ENCODE measurements at places on chromosomes 4 and X.

- DNase-seq = no peak
These were observed 25.7 kb upstream of the CSF2RA start for GRCh38 chrX:1242891-1243402.

DNA sequence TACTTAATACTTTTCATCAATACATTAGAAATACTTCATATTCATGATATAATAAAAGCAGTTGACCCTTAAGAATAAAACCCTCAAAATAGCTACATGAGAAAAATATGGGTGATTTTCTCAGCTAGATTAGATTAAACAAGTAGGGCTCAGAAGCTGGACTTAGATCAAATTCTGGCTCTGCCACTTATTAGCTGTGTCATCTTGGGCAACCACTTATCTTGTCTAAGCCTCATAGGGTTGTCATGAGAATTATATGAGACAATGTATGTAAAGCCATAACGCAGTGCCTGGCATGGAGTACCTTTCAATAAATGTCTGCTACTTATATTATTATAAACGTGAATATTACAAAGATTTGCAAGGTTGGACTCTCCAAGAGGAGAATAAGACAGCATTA is 84.3 kb upstream of the PGRMC2 start:
- DNase-seq = no peak

GRCh38 chrX:120672389-120672788 is 42.5 kb upstream of the C1GALT1C1 start:
- DNase-seq = peak; percentile 50

DNA sequence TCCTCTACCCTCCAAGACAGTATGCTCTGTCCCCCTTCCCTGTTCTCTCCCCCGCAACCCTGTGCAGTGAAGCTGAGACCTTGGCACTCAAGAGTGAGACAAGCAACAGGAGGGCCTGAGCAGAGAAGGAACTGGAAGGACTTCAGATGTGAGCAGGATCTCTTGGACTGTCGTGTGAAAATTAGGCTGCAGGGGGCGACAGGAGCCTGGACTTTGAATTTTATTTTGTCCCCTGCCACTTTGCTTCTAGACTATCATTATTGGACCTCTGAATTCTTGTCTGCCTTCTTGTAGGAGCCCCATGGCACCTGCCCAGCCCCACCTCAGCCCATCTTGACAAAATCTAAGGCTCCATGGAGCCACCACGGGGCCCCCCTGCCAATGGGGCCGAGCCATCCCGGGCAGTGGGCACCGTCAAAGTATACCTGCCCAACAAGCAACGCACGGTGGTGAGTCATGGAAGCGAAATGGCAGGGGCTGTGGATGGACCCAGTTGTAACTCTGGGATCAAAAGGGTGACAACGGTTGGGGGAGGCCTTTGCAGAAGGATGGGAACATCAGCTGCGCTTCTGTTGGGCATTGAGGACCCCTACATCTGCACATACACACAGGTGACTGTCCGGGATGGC is 1.7 kb downstream of the ARAF start:
- DNase-seq = no peak

DNA sequence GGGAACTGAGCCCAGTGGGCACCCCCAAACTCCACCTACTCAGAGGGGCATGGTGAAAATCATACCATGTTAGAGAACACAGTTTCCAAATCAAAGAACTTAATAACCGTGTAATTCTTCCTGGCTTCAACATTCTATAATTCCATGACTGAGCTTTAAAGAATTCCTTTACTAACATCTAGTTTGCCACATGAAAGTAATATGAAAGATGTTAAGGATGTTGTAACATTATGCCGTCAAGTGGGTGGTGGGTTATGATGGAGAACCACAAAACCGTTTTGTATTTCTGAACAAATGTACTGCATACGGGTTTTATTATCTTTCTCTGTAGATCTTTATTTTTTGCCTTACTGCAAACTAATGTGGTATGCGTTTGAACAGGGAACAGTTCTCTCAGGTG is 549.0 kb upstream of the MAGEB2 start:
- no peak for DNase-seq

DNA sequence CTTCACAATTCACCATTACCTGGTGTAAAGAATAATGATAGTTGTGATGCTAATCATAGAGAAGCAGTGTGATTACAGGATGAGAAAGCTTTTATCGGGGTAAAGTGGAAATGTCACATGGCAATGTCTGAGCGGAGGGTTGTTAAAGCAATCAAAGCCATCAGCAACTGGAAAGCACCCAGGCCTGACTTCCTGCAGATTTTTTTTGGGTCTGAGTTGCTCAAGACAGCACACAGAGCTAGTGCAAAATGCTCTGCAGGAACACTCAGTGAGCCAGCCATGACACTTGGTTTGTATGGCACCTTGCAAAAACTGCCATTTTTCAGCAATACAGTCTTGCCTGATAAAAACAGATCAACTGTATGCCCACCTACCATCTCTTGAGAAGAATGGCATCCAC is 152.9 kb downstream of the COL4A6 start:
- no peak for DNase-seq

DNA sequence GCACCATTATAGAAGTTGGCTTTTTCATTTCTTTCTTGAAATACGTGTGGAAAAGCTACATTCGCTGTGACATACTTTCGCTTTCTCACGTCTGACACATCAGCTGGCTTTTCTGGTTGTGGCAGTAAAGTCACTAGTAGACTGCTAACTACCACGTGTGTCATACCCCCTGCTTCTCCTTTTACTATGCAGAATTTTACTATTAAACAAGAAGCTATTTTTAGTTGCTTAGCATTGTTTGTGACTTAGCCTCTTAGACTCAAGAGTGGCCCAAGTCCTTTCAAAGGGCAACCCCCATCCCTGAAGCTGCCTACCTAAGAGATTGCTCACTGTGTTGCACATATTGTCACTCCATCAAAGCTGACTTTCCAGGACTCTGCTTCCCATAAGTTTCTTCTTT is 2.1 kb upstream of the IL2 start:
- DNase-seq = no peak

GRCh38 chr4:113122066-113122465 is 72.6 kb downstream of the ANK2 start:
- no peak for DNase-seq

- no peak for DNase-seq
These were observed 81.2 kb downstream of the APOOL start for GRCh38 chrX:85084770-85085393.

GRCh38 chr4:94508806-94509205 is 57.1 kb downstream of the PDLIM5 start:
- no peak for DNase-seq

DNA sequence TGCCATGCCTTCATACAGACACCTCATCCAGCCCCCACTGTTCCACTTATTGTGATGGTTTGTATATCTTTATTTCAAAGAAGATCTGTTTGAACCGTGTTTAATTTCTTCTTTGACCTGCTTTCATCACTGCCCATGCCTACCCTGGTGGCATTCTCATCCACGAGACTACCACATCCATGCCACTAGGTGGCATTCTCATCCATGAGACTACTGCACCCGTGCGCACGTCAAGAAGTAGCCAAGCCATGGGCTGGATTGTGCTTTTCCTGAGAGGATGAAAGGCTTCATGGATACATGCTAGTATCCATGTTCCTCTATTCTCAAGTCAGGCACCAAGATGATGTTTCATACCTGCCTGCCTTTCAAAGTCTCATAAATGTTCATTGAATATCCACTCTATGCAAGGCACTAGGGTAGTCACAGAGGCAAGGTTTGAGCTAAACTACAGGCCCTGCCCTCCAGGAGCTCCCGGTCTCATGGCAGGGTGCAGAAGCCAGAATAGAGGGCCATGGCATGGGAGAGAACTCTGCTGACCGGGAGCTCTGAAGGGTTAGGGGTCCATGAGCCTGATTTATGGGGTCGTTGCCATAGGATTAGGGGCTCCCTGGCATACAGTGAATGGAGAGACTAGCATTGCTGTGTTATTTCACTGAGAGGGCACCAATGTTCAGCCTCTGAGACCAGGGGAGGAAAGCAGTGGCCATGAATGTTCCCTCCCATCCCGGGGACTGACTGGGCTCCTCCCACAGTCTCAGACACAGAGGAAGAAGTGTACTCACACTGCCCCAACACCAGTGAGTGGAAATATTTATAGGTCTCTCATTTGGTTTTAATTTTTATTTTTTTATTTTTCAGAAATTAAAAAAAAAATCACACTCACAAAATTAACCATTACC is 24.8 kb upstream of the EOLA2 start:
- peak; percentile 25 for DNase-seq

DNA sequence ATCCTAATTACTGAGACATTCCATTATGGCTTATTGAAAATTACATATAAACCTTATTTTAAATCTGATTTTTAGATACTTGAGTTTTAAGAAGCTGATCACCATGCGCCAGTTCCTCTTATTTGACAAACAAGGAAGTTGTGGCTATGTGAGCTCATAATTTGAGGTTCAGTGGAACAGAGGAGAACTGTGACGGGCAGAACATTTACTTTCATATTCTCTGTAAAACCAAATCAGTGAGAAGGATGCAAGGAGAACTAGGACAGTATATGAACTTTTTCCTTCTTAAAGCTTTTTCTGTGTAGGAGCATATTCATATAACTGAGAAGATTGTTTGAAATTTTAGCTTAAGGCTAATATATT is 25.3 kb downstream of the STIM2 start:
- no peak for DNase-seq

GRCh38 chrX:139932901-139933796 is at the start of gene ATP11C:
TSS of gene ATP11C (minus strand) at chrX:139933053. CDS start at chrX:139932042, 1,011 bp downstream.
- no peak for DNase-seq

- no peak for DNase-seq
These were observed 253.4 kb downstream of the EPHA5 start for GRCh38 chr4:65416891-65417290.

DNA sequence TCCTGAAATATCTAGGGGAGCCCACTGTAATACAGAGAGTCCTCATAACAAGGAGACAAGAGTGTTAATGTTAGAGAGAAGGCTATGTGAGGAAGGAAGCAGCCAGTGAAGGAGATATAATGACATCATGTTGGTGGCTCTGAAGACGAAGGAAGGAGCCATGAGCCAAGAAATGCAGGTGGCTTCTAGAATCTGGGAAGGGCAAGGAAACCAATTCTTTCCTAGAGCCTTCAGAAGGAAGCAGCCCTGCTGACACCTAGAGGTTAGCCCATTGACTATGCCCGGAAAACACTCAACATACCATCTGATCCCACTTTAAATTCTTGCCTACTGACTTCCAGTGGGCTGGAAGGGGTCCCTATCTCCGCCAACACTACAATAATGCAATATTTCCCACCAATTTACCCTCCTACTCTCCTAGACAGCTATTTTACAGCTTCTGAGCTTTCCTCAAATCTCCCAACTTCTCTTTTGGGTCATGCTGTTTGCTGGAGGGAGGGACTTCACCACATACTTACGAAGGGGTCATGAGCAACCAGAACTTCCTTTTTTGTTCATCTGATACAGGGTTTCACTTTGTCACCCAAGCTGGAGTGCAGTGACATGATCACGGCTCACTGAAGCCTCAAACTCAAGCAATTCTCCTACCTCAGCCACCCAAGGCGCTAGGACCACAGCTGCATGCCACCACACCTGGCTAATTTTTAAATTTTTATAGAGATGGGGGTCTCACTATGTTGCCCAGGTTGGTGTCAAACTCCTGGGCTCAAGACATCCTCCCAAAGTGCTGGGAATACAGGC is 25.2 kb upstream of the G3BP2 start:
- DNase-seq = no peak

DNA sequence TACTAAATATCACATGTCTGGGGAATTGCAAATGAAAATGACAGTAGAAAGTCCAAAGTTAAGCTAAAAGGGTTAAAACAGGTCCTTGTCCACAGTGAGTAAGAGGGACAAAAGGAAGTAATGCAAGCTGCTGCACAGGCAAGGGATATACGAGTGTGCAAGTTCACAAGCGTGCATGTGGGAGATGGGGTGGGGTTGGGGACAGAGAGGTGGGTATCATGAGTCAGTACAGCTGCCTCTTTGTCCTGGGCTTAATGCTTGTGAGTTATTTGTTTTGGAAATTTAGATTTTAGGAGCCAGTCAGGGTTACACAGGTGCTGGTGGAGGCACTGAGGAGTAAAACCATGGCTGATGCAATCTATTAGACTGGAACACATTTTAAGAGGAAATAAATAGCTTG is 3.3 kb upstream of the GPRASP2 start:
- no peak for DNase-seq

- no peak for DNase-seq
These were observed 68.5 kb downstream of the ATP10D start for GRCh38 chr4:47553329-47554125.

- no peak for DNase-seq
These were observed 45.2 kb upstream of the CLCN4 start for GRCh38 chrX:10111364-10112148.

GRCh38 chr4:187777954-187778353 is 217.6 kb upstream of the ZFP42 start:
- DNase-seq = no peak

- DNase-seq = no peak
These were observed 70.9 kb upstream of the ENPP6 start for GRCh38 chr4:184288451-184289178.

- DNase-seq = no peak
These were observed 28.4 kb upstream of the SLC10A7 start for GRCh38 chr4:146550161-146550560.

DNA sequence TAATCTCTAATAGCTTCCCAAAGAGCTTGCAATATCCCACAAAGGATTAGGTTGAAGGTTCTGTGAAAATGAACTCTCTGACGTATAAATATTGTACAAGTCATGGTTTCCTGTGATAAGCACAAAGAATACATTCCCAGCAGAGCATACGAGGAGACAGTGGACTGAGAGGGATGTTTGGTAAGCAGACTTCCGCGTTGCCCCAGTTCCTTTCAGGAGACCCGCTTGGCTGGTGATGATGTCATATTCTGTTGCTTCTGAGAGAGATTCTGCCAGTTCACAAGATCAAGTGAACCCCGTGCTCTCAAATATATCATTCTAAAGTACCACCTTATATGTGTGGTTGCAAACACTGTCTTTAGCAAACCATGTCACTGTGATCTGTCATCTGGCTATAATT is 323.9 kb upstream of the CASK start:
- no peak for DNase-seq

DNA sequence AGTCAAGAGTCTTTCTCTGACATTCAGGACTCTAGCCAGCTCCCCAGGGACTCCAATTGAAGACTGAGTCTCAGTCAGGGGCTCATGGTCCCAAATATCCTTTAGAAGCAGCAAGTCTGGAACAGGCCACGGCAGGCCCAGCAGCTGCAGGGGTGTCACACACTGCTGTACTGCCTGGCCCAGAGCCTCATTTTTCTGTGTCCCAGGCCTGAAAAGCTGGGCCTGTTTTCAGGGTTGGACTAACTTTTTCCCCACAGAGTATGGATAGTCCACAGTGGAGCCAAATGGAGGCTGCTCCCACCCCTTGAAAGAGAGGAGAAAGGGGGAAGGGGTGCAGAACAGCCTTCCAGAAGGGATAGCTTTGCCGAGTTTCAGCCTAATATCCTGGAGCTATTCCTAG is 146.8 kb upstream of the NALF2 start:
- DNase-seq = no peak

- DNase-seq = no peak
These were observed 237.9 kb downstream of the KLHL4 start for GRCh38 chrX:87755493-87755892.

DNA sequence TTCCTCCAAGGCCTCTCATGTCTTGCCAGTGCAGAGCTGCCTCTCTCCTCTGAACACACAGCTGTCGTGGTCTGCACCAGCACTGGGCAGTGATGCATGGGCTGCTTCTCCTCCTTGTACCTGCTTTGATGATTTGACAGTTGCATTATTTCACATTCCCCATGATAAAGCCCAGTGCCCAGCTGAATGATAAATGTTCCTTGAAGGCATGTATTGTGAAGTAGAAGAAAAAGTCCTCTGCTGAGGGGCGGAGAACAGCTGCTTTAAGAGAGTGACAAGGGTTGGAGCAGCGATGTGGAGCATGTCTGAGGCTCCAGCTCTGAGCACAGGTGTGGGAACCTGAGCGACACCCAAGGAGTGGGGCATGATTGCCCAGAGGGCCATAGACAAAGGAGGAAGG is 21.1 kb upstream of the TRIM2 start:
- no peak for DNase-seq

Measured in epithelial cell of proximal tubule (primary cell).